ENCODE measurements at places on chromosomes 1 and 21. TPM values are rescaled to one million over a fixed set of nuclear protein-coding genes. Genes with fewer than 3 reads are reported as not detected.
A peak's percentile ranks its signal among the peaks of the same experiment; 100 is the strongest.

DNA sequence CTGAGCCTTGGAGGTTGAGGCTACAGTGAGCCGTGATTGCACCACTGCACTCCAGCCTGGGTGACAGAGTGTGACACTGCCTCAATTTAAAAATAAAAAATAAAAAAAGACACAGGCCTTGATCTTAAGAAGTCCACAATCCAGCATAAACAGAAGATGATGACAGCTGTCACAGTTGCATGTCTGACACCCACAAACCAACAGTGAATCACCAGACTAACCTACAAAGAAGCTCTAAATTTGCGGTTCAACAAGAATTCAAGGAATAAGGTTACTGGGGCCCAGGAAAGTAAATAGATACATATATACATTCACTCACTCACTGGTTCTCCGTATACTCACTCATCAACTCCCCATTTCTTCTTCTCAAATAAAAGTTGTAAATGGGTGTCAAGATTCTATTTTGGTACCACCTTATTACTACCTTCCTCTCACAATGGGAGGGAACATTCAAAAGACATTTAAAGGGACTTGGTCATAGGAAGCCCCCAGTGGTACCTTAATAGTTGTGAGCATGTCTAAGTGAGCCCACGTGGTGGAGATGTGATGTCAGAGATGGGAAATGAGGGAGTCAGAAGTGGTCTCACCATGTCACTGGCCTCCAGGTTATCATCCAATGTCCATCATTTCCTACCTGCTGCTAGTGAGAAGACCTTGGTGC is 66.9 kb upstream of the PRDX6 start:
- peak; percentile 61 for DNase-seq

- DNase-seq = peak; percentile 72
Measured at GRCh38 chr1:59645893-59646292, 168.9 kb upstream of the HOOK1 start.

DNA sequence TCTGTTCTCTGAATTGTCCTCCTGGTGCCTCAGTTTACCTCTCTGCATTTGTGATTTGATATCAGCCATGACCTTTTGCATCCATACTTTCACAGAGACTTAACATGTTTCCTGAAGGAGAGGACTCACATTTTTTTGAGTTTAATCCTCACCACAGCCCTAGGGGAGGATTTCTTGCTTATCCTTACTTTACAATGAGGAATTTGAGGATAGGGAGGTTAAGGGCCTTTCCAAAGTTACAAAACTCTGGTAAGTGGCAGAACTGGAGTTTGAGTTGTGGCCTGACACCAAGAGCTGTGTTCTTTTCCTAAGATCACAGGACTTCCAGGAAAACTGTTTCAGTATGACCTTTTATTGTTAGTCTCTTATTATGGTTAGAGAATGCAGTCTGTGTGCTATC is 34.2 kb downstream of the TNFRSF8 start:
- no peak for DNase-seq

DNA sequence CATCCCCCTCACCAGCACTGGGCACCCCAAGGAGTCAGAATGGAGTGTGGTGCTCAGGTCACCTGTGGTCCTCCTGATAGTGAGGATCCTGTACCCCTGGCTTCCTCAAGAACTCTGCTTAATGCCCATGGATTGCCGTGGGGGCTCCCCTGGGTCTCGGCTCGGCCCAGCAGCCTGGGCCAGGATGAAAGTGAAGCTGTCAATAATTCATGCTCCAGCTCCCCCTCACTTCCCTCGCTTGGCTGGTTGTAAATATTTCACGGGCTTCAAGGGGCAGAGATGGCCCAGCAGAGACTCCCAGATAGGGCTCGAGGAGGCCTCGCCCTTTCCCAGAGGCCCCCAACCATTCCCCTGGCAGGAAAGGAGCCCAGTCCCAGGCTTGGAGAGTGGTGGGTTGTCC is 42.6 kb upstream of the KCNA10 start:
- no peak for DNase-seq

- DNase-seq = peak; percentile 73
Measured at GRCh38 chr1:209646558-209646957, 5.7 kb downstream of the LAMB3 start.

DNA sequence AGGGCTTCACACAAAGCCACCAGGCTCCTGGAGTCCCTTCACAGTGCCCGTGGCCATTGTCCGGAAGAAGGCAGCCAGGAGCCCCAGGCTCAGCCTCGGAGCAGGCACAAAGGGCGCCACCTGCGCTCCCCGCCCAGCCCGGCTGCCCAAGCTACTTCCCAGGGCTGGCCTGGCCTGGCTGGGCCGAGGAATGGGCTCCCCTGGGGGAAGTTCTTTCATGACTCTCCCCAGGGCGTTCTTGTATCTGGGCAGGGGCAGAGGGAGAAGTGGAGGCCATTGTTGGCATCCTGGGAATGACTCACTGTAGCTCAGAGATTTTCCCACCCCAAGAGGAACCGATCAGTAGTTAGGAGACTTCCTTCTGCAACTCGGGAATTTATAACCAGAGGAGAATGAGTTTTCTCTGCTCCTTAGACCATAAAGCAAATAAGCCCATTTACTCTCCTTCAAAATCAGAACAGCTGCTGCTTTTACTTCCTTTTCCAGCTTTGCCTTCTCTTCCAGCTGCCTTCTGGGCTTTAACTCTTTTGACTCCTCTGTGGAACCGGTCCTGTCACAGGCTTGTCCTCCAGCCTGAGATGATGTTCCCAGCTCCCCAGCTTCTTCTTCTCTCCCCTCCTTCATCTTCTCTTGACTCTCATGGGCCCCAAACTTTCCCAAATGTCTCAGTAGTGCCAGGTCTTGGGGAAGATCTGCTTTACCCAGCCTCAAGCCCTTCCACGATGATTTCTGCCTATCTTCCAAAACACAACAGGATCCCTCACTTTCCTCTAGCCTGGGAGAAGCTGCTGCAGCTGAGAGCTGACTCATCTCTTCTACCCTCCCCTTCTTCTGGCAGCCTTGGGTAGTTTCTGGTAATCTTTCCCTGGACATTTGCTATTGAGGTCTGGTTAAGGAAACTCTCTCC is 118.7 kb upstream of the CD34 start:
- DNase-seq = peak; percentile 80

DNA sequence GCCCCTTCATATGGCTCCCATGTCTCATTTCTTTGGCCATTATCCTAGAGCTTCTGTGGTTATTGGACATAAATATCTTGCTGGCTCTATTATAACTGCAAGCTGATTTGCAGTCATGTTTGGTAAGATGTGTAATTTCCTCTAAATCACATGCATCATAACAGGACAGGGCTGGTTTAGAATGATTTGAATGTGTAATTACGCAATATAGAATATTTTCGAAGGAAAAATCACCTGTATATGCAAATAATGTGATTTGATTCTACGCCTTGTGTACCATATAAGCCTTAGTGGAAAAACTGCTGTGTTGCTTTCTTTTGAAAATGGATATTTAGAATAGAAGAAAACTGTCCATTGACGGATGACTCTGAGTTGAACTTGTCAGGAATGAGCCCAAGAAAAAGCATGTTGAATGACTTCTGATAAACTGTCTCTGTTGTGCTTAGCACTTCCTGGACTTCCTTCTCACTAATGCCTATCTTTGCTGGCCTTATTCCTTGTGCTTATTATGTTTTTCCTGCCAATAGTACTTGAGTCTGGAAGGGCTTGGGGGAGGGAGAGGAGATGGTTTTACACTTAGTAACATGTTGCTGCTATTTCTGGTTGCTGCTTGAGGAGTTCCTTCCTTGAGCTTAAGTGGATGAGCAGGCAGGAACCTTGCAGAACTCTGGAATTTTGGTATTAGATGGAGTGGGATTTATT is 6.5 kb downstream of the CACHD1 start:
- DNase-seq = peak; percentile 94

Gene TUFT1
- polyA plus RNA-seq = 24.7 TPM

Gene MYBPHL
- not detected for polyA plus RNA-seq

Measured in fibroblast of lung (primary cell).